CD4-positive, alpha-beta T cell treated with Interleukin-6 for 4 hours (primary cell): ENCODE measurements at places on chromosomes 3 and 15.

- no peak for DNase-seq
Observed at GRCh38 chr3:186162221-186162620, 53.3 kb upstream of the ETV5 start.

DNA sequence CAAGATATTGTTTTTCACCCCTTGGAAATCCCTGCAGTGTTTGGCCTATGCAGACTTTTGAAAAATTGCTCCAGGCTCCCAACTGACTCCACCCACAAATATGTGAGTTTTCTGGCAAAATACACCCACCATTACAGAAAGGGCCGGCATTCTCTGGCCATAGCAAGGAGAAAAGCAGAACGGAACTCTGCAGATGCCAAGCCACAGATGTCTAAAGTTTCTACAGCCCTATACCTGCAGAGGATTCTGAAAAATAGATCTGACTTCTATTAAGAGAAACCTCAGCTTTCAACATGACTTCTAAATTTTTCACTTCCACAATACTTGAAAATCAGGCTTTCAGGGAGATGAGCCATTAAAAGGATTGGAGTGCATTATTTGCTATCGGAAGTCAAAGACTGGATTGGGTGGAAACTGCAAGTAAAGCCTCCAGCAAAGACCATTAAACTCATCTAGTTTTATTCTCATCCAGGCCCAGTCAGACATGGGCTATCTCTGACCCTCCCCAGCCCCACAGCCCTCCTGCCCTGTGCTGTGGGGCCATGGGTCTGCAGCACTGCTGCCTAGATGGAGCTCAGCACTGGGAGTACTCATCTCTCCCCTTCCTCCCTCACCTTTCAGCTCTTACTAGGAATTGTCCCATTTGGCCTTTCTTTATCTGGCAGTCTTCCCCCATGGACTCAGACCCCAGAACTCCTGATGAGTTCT, 243.1 kb upstream of the GOLGA6L4 start:
- DNase-seq, result no peak

- DNase-seq, result no peak
Observed at GRCh38 chr3:71260782-71261181, 322.7 kb downstream of the FOXP1 start.

GRCh38 chr3:194231929-194232832, 96.2 kb downstream of the HES1 start:
- no peak for DNase-seq

DNA sequence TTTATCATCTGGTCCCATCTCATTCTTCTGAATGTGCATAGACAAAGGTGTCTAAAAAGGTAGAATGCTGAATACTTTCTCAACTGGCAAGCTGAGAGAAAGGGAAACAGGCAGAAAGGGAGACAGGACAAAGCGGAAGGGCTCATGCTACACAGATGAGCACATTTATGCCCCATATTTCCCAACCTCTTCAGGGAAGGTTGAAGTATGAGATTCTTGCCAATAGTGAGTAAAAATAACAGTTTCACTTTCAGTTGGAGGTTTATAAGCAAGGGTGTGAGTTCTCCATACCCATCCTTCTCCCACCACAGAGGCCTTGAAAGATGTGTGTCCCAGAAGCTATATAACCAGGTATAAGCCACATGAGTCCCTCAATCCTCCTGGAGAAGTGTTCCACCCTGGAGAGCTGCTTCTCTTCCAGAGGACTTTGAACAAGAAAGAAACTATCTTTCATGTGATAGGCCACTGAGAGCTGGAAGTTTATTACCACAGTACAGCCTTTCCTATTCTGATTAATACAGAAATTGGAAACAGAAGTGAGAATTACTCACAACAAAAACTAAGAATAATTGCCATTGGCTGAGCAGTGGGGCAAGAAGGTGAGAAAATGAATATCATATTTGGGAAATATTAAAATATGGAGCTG, 709.4 kb upstream of the NR2F2 start:
- no peak for DNase-seq

DNA sequence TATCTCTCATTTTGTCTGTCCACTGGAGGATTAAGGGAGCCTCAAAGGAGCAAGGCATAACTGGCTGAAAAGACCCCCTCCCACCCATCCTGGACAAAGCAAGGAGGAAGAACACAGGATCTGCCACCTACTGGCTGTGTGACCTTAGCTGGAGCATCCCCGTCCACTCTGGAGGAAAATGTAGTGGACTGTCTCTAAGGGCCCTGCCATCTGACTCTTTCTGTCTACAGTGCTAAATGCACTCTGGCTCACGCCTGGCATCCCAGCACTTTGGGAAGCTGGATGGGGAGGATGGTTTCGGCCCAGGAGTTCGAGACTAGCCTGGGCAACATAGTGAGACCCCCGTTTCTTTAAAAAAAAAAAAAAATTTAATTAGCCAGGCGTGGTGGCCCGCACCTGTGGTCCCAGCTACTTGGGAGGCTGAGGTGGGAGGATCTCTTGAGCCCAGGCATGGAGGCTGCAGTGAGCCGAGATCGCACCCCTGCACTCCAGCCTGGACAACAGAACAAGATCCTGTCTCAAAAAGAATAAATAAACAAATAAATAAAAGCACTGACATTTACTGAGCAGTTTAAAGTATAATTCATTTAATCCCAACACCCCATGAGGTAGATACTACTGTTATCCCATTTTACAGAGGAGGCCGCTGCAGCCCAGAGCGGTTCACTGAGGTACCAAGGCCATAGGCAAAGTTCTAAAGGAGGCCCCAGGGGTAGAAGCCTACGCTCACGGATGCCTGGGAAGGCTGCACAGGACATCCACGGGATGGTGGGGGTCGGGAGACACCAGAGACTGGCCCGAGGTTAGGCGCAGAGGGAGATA, 1.1 kb downstream of the TBC1D2B start:
- DNase-seq, result peak; percentile 25

- DNase-seq, result no peak
Observed at GRCh38 chr3:147640781-147641180, 231.6 kb downstream of the ZIC1 start.
